Caco-2 (cell line): ENCODE measurements at places on chromosomes 5 and 9.

DNA sequence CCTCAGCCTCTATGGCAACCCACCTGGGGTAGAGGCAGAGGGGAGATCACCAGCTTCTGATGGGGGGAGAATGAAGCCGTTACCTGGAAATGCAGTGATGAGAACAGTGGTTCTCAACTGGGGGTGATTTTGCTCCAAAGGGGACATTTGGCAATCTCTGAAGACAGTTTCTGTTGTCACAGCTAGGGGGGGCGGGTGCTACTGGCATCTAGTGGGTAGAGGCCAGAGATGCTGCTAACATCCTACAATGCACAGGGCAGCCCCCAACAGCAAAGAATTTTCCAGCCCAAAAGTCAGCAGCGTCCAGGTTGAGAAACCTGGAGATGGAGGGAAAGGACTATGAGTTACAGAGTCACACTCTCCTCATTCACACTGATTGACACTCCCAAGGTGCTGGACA lies 84.5 kb downstream of the FGF1 start:
- DNase-seq, result no peak

GRCh38 chr5:156815988-156816599 lies 34.0 kb upstream of the PPP1R2B start:
- peak; percentile 46 for DNase-seq

- DNase-seq, result no peak
Measured at GRCh38 chr5:88785746-88786565, 97.0 kb downstream of the MEF2C start.

GRCh38 chr9:106421772-106422171 lies 441.2 kb upstream of the ZNF462 start:
- no peak for DNase-seq

- no peak for DNase-seq
Measured at GRCh38 chr5:124399426-124399961, 346.9 kb downstream of the ZNF608 start.

GRCh38 chr5:17477573-17478265 lies 20.3 kb upstream of the TAF11L2 start:
- no peak for DNase-seq

DNA sequence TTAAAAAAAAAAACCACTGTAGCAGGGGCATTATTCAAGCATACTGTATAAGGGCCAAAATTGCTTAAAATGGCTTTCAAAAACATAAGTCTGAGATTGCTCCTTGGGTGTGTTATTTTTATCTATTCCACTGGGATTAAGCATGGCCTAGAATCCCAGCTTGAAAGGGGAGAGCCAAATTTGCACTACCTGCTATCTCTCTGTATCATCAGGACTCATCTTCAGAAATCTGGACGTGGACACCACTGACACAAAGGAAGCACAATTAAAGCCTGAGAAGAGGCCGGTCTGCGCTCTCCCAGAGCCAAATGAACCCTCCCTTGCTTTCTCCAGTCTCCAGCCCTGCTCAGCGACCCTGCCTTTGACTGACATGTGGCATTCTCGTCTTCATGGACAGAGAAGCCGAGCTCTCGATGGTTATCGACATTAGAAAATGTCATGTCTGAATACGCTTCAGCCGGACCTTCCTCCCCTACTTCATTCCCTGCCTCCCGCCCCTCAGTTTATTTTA lies 151.3 kb downstream of the EBF1 start:
- no peak for DNase-seq

GRCh38 chr5:178496642-178497041 lies 93.6 kb downstream of the COL23A1 start:
- DNase-seq, result no peak
